ENCODE measurements at places on chromosomes 4 and X.

GRCh38 chr4:153207567-153207966 lies 3.3 kb downstream of the TRIM2 start:
- DNase-seq, result peak; percentile 14

DNA sequence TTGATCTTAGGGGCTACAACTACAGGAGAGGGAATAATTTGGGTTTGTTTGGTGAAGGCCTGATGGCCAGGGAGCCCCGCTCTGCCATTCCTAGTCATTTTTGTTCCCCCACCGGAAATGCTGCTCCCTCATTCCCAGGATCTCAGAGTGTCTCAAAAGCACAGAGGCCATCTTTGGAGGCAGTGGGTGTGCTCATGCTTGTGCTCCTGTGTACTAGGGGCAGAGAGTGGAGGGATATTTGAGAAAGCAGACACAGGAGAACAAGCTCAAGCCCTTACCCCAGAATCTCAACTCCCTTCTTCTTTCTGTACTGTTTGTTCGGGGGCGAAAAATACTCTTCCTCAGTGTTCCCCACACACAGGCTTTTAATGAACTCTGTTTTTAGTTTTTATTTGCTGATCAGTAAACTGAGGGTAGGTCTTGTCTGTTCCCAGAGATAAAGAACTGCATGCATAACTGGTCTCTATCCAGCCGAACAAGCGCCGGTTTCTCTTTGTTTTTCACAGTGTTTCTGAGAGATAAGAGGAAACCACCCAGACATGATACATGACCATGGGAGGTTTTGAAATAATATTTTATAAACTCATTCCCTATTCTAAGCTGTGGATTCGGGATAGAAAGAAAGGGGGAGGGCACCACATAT lies 32.9 kb upstream of the XK start:
- peak; percentile 84 for DNase-seq

- no peak for DNase-seq
These were observed 120.4 kb upstream of the SCML1 start for GRCh38 chrX:17616936-17617335.

DNA sequence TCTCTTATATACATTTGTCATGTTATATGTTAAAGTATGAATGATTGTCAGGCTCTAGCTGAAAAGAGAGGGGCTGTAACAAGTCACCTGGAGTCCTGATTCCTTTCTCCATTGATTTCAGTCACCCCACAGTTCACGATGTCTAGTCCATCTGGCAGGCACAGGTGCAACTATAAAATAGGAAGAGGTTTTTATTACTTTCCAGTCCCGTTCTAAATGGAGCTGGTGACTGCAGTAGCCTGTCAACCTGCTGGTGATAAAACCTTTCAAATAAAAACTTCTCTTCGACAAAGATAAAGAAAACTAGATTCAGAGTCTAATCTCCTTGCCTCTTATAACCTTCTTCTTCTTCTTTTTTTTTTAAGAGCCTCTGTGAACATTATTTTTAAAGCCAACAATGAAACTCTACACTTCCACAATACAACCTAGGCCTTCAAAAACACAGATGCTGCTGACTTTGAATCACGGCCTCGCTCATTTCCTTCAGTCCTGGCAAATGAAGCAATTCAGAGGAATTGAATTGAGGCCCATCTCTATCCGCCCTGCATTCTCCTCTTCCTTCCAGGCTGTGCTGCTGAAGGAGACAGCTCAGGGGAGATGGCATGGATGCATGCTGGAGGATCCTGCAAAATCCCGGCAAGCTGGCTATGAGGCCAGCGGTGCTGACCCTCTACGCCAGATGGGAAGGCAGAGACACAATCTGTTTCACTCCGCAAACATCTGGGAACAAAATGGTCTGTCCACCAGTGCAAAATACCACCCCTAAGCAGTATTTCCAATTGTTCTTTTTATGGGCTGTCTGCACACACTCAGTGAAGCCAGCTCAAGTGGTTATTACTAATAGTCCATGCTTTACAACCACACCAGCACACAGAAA lies 27.3 kb upstream of the CDKN2AIP start:
- DNase-seq, result no peak

DNA sequence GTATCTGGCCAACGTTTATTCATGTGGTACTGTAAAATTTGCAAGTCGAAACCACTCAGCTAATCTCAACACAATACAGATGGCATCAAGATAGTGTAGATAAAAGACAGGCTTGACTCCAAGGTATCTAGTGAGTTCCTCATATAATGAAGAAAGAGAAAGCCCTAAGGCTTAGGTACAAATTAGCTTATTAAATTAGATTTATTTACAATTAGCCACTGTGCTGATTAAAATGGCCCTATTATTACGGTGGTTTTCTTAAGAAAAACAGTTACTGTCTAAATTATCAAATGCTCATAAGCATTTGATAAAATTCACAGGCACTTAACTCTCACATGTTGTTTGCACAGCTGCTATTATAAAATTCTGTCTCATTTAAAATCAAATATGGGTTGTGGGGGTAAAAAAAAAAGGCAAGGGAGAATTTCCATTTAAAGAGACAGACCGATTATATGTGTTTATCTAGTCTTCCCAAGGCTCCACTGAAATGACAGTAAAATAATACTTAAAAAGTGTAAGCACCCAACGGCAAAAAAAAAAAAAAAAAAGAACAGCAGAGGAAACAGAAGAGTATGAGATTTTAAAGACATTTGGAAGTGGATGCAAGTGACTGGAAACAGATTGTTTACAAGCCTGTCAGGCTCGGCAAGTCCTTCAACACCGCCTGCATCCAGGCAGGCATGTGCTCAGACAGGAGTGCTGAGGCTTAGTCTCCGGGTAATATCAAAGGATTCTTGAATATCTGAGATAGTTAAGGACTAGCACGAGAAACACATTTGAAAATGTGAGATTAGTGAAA lies 55.1 kb downstream of the FAM13A start:
- DNase-seq, result peak; percentile 37

GRCh38 chrX:30576881-30577280 lies 685 bp downstream of the TASL start:
- no peak for DNase-seq

DNA sequence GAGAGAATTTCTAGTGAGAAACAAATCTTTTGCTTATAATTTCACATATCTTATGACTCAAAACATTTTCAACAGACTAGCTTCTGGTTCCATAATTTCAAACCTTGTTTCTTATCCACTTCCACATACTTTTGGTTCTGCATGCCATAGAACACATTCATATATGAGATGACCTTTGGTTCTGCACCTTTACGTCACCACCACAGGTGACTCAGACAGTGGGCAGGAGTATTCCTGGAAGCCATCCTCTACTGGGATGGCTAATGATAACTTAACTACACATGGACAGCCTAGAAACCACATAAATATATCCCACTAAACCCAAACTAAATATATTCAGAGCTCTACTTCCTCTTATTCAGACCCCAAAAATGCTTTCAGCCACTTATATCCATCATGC lies 133.3 kb downstream of the DCK start:
- DNase-seq, result no peak

DNA sequence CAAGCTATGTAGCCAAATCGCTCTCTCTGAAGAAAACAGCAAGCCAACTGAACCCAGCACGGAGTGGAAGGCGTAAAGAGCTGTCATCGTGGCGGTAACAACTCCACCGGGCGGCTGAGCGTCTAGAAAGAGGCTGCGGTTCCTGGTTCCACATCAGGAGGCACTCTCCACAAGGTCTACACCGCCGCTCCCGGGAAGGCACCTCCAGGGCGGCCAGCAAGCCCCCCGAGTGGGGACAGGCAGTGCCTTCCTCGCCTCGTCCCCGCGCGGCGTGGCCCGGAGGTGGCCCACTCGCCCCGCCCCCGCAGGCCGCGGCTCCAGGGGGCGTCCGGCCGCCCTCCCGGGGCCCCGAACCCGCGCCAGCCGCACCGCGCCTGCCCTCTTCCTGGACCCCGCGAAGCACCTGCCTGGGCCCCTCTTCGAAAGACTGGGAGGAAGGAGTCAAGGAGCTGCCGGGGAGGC lies 755 bp downstream of the KLHL8 start:
- DNase-seq, result peak; percentile 80

- no peak for DNase-seq
These were observed 52.1 kb upstream of the RAP2C start for GRCh38 chrX:132271311-132271778.

DNA sequence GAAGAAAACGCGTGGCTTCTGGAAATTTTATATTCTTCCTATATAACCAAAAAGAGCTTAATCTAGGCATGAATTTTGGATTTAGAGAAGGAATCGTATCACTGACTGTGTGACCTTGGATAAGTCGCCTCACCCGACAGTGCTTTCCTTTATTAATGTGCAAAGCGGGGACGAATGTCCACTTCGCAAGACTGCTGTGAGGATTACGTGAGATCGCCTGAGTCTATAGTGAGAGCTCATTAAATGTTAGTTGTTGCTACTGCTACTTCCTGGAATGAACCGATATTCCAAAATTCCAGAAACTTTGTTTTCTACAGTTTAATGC lies 448 bp upstream of the TBC1D8B start:
- DNase-seq, result peak; percentile 28
